GM12892 (cell line): ENCODE measurements at places on chromosomes 3 and 15.

DNA sequence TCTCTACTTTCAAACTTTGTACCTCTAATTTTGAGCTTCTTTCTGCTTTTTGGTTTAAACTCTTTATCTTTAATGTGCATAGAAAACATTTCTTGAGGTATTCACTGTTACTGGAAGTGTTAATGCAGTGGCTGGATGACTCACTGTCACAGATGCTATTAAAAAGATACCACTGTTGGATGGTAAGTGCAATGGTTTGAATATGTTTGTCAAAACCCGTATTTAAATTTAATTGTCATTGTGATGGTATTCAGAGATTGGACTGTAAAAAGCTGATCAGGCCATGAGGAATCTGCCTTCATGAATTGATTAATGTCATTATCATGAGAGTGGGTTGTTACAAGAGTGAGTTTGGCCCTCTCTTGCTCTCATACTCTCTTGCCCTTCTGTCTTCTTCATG is 70.6 kb downstream of the AP4E1 start:
- DNase-seq: no peak

GRCh38 chr3:29759411-29760225 is 478.7 kb downstream of the RBMS3 start:
- DNase-seq: no peak

DNA sequence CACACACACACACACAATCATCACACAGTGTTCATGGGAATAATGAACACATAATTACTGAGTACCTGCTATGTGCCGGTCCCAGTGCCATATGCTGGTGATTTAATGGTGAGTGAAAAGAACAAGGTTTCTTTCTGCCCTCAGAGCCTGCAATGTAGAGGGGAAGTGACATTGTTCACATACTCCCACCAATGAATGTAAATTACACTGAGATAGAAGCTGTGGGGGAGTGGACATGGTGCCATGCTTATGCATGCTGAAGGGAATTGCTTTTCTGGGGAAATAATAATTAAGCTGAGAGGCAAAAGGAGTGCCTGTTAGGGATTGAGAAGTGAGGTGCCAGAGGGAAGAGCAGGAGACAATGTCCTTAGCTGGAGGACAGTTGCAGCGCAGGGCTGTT is 175.1 kb downstream of the MFSD1 start:
- DNase-seq: no peak

GRCh38 chr15:41559239-41559782 is 299 bp downstream of the TYRO3 start:
- no peak for DNase-seq

- no peak for DNase-seq
These were observed 300.4 kb upstream of the RASGRP1 start for GRCh38 chr15:38864827-38865581.

DNA sequence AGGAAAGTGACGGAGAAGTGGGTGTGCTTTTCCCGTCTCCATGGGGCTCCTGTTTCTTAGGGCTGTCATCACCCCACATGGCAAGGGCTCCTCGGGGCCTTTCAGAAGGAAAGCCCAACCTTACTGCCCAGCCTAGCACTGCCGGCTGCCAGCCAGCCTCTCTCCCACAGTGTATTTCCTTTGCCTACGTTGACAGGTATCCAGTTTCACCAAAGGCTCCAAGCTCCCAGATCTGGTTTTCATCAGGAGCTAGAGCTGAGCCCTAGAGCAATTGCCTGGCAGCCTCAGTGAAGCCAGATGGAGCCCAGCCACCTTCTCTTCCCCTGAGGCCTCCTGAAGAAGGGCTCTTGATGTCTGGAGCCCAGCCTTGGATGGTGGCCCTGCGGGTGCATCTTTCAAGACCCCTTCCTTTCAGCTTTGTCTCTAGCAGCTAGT is 20.2 kb downstream of the CRABP1 start:
- no peak for DNase-seq

GRCh38 chr15:100034191-100034590 is 301.0 kb upstream of the LYSMD4 start:
- DNase-seq: no peak

- DNase-seq: no peak
These were observed 317.5 kb upstream of the SLCO3A1 start for GRCh38 chr15:91535856-91536500.

DNA sequence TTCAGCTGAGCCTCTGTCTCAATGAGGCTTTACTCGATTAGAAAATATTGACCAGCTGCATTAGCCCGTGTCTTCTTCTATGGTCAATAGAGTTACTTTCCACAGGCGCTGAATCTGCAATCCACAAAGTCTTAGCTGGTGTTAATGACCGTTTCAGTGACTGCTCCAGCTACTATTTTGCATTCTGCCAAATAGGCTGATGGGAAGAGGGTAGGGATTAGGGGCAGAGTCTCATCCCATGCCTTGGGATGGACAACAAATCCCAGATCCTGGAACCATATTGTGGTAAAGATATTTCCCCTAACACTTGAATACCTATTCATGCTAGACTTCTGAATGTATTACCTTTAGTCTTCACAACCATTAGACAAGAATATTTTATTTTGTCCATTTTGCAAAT is 29.5 kb upstream of the MAGI1 start:
- no peak for DNase-seq

- DNase-seq: no peak
These were observed 62.6 kb downstream of the EIF4E3 start for GRCh38 chr3:71662568-71662967.

DNA sequence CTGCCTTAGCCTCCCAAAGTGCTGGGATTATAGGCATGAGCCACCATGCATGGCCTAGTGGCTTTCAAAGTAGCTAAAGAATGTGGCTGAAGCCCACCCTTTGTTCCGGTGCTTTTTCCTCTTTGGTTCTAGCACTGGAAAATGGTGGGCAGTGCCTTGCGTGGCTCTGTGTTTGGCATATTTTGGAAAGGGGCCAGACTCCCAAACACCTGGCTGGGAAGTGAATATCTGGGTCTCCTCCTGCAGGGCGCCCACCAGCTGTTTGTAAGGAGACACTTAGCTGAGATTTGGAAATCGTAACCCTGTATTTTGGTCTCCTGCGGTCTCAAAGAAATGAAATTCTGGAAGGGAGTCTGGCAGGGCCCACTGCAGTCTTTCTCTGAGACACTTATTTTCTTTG is 336.4 kb downstream of the IL20RB start:
- no peak for DNase-seq

- no peak for DNase-seq
These were observed 294.4 kb downstream of the KBTBD8 start for GRCh38 chr3:67292356-67293121.

GRCh38 chr3:149919509-149919908 is 51.2 kb downstream of the PFN2 start:
- DNase-seq: no peak

GRCh38 chr3:56321892-56322291 is 146.4 kb downstream of the ERC2 start:
- DNase-seq: no peak
